ENCODE measurements at places on chromosomes 7 and 10.

DNA sequence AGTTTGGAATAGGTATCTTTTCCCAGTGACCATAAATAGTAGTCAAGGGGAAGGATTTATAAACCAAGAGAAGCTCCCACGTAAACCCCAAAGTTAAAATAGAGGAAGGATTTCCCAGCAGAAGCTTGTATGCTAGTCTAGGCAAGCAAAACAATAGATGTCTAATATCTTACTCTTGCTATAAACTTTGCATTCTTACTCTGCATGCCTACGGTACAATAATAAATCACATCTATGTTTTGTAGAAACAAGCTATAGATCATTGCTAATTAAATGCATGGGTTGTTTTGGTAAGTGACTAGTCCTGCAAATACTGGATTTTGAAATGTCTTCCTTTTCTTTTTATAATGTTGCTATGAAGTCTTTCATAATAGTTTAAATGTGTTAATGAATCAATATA lies 585.5 kb downstream of the INHBA start:
- no peak for DNase-seq

DNA sequence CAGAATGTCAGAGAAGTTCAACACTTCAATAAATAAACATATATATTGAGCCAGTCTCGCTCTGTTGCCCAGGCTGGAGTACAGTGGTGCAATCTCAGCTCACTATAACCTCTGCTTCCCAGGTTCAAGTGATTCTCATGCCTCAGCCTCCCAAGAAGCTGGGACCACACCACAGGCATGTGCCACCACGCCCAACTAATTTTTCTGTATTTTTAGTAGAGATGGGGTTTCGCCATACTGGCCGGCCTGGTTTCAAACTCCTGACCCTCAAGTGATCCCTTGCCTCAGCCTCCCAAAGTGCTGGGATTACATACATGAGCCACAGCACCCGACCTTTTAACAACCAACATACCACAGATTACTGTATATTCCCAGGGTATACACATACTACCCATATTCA lies 134.2 kb downstream of the JMJD1C start:
- DNase-seq: no peak

DNA sequence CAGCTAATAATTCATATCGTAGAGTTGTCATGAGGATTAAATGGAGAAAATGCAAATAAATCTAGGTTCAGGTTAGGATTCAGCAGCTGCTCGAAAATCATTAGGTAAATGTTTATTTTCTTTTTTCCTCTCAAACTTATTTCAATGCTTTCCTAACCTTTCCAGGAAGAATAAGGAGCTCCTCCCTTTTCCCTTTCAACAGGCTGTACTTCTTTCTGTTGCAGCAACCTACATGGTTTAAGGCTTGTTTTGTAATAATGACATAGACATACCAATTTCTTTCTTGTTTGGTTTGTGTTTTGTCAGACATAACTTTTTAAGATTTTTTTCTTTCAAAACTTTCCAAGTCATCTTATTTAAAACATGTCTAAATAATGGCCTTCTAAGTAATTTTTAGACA lies 18.2 kb downstream of the GPR141 start:
- DNase-seq: no peak

- DNase-seq: no peak
Observed at GRCh38 chr10:13848520-13849445, 262.0 kb downstream of the PRPF18 start.

GRCh38 chr7:145031162-145031561 lies 195.3 kb upstream of the TPK1 start:
- no peak for DNase-seq

GRCh38 chr7:86643561-86644281 lies at the start of gene GRM3:
Gene GRM3 (plus strand): TSS chr7:86643909. CDS start chr7:86765146, 121,237 bp downstream.
- DNase-seq: no peak

- DNase-seq: no peak
Observed at GRCh38 chr7:22700559-22701002, 26.4 kb upstream of the IL6 start.

DNA sequence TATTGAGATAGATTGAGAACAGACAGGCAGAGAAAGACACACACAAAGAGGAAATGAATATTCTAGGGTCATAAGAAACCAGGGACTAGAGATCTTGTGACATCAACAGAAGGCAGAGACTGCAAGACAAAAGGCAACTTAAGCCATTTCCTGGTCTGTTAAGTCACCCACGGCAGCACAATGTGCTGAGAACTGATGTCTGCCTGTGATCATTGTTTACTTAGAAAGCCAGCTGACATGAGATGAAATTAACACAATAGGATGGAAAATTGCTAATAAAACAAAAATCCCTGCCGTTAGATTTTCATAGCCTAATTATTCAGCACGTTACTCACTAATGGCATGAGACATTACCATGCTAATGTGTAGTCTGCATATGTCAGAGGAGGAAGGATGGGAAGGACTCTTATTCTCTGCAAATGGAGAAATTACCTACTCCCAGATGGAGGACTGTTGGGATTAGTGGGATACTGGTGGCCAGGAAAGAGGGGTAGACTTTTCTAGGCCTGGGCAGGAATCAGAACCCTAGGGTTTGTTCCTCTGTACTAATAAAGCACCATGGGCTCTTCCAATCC lies 191.3 kb upstream of the PODXL start:
- no peak for DNase-seq

GRCh38 chr7:128790315-128791041 lies 1.3 kb upstream of the CCDC136 start:
- DNase-seq: no peak

- no peak for DNase-seq
Observed at GRCh38 chr10:86648704-86649427, 5.5 kb upstream of the OPN4 start.

DNA sequence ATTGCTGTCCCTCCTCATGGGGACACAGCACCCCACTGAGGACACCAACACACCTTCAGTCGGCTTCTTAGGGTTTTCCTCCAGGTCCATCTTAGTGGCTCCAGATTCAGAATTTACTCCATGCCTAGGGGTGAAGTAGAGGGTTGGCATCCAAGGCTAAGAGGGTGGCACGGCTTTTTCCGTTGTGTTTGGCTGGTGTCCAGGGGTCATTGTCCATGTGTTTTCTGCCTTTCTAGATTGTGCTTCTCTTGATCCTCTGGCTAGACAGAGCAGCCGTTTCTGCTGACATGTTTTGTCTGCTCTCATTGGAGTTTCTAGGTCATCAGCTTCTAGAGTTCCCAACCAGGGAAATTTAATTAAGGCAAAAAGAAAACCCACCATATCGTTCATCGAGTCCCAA lies 291.6 kb upstream of the CELF2 start:
- DNase-seq: no peak

- DNase-seq: no peak
Observed at GRCh38 chr10:75999001-75999400, 567.6 kb downstream of the LRMDA start.

GRCh38 chr7:152435384-152436110 lies at the start of gene KMT2C:
Gene KMT2C (minus strand): TSS chr7:152436003. CDS start chr7:152435786, 217 bp downstream.
- DNase-seq: peak; percentile 42

DNA sequence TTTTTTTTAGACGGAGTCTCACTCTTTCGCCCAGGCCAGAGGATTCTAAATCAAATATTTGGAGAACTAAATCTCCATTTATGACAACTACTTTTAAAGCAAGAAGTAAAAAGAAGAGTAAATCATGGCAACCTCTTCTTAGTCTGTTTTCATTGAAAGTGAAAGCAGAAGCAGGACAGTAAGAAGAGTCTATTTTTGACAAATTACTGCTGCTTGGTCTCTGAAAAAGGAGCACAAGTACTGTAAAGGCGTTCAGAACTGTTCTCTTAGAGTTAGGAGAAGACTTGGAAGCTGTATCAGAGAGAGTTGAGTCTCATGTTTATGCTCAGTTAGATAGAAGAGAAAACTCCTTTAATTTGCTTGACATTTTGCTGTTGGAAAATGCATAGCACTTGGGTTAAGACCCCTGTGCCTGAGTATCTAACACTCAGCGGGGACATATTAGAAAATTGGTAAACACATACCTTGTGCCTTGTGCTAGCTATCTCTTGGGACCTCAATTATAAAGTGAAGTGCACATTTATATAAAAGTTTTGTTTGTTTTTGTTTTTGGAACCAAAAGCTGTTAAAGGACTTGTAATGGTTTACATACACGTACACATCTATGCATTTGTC lies 433.0 kb downstream of the ANKRD7 start:
- DNase-seq: no peak

GRCh38 chr7:97381815-97382554 lies 264.5 kb downstream of the SDHAF3 start:
- no peak for DNase-seq

DNA sequence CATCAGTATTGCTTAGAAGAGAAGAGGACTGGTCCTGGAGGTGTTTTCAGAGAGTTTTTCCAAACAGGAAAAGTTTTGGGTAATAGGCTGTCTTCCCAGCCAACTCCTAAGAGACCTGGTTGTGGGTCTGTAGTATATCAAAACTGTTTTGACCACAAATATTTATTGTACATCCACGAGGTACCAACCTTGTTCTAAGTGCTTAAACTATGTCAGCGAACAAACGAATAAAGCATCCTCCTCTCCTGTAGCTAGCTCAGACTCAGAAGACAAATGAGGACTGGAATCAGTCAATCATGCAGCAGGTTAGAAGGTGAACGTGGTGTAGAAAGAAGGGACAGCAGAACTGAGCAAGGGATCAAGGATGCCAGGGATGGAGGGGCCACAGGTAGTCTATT lies 61.6 kb upstream of the MKI67 start:
- DNase-seq: no peak

DNA sequence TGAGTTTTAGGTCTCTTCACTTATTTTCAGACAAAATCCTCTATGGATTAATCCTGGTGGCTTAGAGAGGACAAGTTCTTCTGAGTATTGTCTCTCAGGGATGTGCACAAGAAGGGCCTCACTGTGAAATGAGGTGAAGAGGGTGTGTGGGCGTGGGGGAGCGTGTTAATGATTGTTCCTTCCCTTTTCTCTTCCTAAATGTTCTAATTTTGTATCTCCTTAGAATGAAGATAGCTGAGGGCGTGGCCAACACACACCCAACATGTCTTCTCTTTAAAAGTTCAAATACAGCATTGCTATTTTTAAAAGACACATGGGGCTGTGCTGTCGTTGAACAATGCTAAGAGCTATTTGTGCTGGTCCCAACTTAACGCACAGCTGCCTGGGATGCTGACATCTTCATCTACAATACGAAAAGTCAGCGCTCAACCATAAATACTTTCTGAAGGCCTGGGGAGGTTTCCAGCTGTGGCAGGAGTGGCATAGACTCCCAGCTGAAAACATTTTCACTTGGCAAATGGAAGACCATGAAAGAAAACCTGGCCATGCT lies 135.9 kb downstream of the JCAD start:
- no peak for DNase-seq

DNA sequence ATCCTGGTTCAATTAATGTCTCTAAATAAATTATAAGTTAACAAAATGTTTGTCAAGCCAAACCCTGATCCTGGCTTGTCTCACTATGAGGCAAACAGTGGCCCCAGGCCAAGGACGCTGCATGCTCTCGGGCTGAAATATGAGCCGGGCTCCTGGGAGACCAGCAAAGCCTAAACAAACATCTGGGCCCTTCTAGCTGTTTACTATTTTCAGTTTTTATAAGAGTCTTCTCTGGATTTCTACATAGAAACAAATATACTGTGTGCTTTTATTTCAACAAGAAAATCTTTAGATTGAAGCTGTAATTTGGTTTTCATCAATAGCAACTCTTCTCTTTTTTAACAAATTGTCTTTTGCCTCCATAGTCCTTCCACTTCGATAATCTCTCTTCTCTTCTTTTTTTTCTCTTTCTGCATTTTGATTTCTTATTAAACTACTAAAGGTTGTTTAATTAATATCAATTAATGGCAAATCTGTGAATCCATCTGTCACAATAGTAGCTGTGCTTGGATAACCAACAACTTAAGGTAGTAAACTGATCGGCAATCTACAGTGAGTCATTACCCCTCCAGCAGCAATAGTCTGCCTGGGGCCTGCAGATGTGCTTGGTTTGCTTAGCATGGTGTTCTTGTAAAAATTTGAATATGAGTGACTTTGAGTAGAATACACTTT lies 83.3 kb upstream of the DNAJC1 start:
- DNase-seq: no peak

DNA sequence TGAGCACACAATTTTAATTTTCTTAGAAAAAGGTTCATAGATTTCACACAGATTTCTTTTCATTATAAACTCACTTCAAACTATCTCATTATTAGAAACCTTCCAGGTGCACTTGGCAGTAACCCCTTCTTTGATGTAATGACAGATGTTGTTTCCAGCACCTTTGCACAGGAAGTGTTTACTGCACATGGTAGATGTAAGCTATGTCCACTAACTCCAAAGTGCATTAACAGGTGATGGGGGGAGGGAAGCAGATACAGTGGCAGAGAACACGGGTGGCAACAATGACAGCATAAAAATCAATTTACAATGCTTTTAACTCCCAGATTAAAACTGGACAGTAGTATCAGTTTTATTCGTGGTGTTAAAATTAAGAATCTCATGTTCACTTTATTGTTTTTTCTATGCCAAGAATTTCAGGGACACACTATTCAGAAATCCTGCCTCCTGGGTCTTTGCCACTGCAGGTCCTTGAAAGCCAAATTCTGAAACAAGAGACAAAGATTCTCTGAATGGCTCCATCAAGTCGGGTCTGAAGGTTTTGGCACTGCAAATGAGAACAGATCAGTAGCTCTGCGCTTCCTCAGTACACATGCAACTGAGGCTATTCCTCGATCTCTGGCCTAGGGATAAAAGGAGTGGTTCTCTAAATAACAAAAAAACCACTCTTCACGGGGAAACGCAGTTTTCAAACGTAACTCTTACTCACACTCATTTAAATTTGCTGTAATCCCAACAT lies 187.7 kb downstream of the JAZF1 start:
- no peak for DNase-seq

- DNase-seq: no peak
Observed at GRCh38 chr10:34153663-34154382, 661.3 kb downstream of the PARD3 start.

- DNase-seq: no peak
Observed at GRCh38 chr7:44103923-44104859, at the start of gene AEBP1. Gene AEBP1 (plus strand): TSS chr7:44104345. CDS start chr7:44104666, 321 bp downstream.

- DNase-seq: no peak
Observed at GRCh38 chr10:113939212-113939860, 84.9 kb downstream of the NHLRC2 start.

- peak; percentile 28 for DNase-seq
Observed at GRCh38 chr7:29207162-29207801, 12.7 kb downstream of the CHN2 start.

- DNase-seq: no peak
Observed at GRCh38 chr7:53070883-53071282, 35.5 kb downstream of the POM121L12 start.

- no peak for DNase-seq
Observed at GRCh38 chr7:33845991-33846509, 59.3 kb upstream of the BMPER start.

- peak; percentile 9 for DNase-seq
Observed at GRCh38 chr7:83976302-83976701, 218.3 kb downstream of the SEMA3A start.
